ENCODE measurements at places on chromosomes 13 and 19.
A peak's percentile ranks its signal among the peaks of the same experiment; 100 is the strongest.

DNA sequence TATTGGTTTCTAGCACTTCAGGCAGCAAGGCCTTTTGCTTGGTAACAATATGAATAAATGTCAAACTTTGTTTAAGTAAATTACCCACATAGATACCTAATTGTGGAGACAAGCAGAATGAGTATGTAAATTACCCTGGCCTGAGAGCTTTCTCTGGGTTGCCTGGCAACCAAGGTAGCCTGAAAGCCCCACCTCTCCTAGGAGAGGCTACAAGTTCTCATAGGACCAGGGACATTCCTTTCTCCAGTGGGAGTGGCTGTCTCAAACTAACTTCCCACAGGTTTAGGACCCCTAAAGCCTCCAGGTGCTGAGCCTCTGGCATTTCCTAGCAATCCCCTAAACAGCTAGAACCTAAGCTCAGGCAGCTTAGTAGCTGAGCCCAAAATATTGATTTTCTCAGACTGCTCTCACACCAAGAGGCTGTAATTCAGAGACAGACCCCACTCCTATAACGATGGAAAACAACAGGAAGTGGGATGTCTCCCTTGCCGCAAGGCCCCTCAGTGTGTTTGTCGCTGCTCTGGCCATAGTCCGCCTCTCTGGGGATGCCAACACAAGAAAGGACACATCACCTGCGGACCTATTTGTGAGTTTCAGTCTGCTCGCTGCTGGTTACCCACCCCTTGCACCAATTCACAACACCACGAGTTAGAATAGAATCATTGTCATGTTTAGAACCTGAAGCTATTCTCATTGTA, 207.3 kb downstream of the DLEU7 start:
- H3K27me3 ChIP-seq: no peaks in the 10 kb centered on the region
- no peak for DNase-seq
- H3K4me1 ChIP-seq: peaks cover 5% of the 10 kb centered on the region
- no peaks in the 10 kb centered on the region for H3K36me3 ChIP-seq
- H3K4me3 ChIP-seq: no peak overlapping the region
- H3K27ac ChIP-seq: no peak overlapping the region

DNA sequence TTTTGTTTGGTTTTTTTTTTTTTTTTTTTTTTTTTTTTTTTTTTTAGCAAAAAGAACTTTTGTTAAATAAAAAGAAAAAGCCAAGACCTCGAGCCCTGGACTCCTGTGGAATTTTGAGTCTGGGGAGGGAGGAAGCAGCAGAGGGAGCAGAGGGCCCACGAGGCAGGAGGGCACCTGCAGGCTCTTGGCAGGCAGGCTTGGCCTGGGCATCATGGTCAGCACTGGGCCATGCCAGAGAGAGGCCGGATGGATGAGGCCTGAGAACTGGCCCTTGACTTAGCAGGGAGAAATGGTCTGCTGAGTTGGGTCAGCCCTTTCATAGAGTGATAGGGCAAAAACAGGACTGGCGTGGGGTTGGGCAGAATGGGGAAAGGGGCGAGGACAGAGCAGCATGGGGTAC, 100.4 kb downstream of the GPR12 start:
- H3K36me3 ChIP-seq: no peaks in the 10 kb centered on the region
- H3K27me3 ChIP-seq: peaks cover 2% of the 10 kb centered on the region
- no peak overlapping the region for H3K27ac ChIP-seq
- no peak overlapping the region for H3K4me3 ChIP-seq
- DNase-seq: no peak

DNA sequence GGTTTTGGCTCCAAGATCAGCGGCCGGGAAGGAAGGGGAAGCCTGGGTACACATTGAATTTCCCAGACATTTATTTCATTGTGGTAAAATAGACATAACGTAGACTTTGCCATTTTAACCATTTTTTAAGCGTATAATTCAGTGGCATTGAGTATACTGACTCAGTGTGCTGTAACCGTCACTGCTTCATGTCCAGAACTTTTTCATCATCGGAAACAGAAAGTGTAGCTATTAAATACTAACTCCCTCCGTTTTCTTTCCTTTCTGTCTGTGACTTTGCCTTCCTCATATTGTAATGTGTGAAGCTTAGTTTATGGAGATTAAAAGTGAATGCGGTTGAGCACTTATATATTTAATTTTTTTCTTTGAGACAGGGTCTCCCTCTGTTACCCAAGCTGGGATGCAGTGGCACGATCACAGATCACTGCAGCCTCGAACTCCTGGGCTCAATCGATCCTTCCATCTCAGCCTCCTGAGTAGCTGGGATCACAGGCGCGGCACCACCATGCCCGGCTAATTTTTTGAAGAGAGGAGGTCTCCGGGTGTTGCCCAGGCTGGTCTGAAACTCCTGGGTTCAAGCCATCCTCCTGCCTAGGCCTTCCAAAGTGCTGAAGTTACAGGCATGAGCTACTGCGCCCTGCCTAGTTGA, 1.4 kb downstream of the HNRNPM start:
- H3K4me1 ChIP-seq: peaks cover 22% of the 10 kb centered on the region
- H3K4me3 ChIP-seq: peak overlapping the region; percentile 90
- DNase-seq: no peak

- peak overlapping the region; percentile 68 for H3K27ac ChIP-seq
- no peak overlapping the region for H3K4me3 ChIP-seq
- peaks cover 18% of the 10 kb centered on the region for H3K27me3 ChIP-seq
- H3K4me1 ChIP-seq: peaks cover 17% of the 10 kb centered on the region
- DNase-seq: no peak
Observed at GRCh38 chr19:47271949-47272348, 2.7 kb upstream of the INAFM1 start.

DNA sequence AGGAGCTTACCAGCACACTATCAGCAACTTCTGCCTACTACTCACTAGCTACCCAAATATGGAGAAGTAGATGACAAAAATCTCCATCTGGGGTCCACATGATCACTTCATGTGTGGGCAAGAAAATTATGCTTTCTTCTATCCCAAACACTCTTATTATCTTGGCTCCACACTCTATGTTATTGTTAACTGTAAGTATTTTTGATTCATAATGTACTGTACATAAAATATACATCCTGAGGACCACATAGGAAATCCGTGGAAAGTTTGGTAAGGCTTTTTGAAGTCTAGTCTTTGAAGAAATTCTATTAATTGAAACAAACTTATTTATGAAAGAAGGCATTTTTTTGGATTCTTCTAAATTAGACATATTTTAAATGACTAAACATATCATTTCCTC, 378.8 kb downstream of the DACH1 start:
- H3K36me3 ChIP-seq: no peaks in the 10 kb centered on the region
- peaks cover 2% of the 10 kb centered on the region for H3K27me3 ChIP-seq
- H3K4me3 ChIP-seq: no peak overlapping the region
- H3K4me1 ChIP-seq: peaks cover 10% of the 10 kb centered on the region

- H3K27me3 ChIP-seq: no peaks in the 10 kb centered on the region
- H3K4me1 ChIP-seq: no peaks in the 10 kb centered on the region
- no peak overlapping the region for H3K4me3 ChIP-seq
Observed at GRCh38 chr13:85638815-85639393, 160.3 kb downstream of the SLITRK6 start.

DNA sequence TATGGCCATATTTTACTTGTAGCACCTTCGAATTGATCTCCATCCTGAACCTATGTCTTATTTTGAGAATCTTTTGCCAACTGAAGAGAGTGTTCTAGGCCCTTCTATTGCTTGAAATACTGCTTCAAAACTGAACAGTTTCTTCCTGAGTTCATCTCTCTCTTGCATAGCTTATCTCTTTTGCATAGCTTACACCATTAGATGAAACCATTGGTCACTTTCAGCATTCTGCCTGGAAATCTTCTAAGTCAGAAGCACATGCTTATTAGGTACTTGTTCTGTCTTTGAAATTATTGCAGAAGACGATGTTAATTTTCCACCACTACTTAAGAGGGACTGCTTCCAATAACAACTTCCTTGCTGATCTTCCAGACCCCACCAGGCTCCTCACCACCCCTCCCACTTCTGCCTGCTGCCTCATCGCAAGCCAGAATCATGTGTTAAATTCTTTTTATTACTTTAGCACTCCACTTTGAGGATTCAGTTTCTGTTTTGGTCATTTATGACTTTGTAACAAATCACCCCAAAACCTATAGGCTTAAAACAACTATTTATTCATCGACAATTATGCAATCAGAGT, 122.4 kb upstream of the MAB21L1 start:
- H3K27ac ChIP-seq: no peak overlapping the region
- no peaks in the 10 kb centered on the region for H3K27me3 ChIP-seq
- peaks cover 38% of the 10 kb centered on the region for H3K4me1 ChIP-seq
- no peak for DNase-seq
- H3K4me3 ChIP-seq: no peak overlapping the region
- H3K36me3 ChIP-seq: no peaks in the 10 kb centered on the region

DNA sequence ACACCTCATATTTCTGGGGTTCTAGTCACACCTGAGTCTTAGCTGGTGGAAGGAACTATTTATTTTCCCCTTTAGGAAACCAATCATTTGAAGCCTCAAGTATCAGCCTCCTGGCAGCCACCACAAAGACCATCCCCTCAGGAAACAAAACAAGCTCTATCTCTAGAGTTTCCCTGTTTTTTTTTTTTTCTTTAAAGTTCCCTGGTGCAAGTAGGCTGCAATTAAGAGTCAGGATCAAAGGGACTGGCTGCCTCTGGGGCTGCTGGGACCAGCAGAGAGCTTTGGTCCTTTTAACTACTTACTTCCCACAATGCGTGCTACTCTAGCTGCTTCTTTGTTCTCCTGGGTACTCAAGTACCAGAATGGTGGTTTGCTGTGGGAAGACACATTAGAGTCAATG, 11.4 kb downstream of the MBNL2 start:
- H3K27me3 ChIP-seq: no peaks in the 10 kb centered on the region
- peaks cover 6% of the 10 kb centered on the region for H3K36me3 ChIP-seq
- DNase-seq: no peak
- H3K4me1 ChIP-seq: peaks cover 23% of the 10 kb centered on the region
- H3K27ac ChIP-seq: no peak overlapping the region

GRCh38 chr19:53809518-53810186, 14.5 kb downstream of the NLRP12 start:
- no peak overlapping the region for H3K4me3 ChIP-seq
- DNase-seq: peak; percentile 47
- no peaks in the 10 kb centered on the region for H3K27me3 ChIP-seq
- H3K4me1 ChIP-seq: no peaks in the 10 kb centered on the region
- H3K36me3 ChIP-seq: no peaks in the 10 kb centered on the region

DNA sequence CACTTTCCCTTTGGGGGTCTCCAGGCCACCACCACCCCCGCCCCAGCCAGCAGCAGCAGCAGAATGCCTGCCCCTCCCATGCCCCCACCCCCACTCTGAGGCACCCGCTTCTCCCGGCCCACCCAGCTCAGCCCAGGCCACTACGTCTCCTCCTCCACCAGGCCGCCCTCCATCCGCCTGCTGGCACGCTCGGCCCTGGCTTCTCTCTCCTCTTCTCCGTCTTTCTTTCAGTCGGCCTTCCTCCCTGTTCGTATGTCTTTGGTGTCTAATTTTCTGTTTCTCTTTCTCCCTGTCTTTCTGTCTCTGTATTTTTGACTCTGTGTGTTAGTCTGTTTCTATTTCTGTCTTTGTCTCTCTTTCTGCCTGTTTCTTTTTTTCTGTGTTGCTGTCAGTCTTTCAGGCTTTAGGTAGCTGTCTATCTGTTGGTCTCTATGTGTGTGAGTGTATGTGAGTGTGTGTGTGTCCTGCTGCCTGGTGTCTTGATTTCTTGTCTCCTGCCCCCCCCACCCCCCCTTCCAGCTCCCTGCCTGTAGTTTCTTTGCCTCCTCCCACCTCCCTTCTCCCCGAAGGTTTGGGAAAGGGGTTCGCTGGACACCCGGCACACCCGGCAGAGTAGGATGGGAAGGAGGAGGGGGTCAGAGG, at the start of gene LGI4:
LGI4 (minus strand) TSS at position 459 of the 642 bp plus-strand sequence; CDS start at position 80, 379 bp downstream.
- H3K4me1 ChIP-seq: peaks cover 20% of the 10 kb centered on the region
- peak; percentile 56 for DNase-seq
- H3K4me3 ChIP-seq: peak within 1 kb of the TSS; percentile 94
- H3K36me3 ChIP-seq: peaks cover 9% of the 10 kb centered on the region
- H3K27me3 ChIP-seq: peaks cover 10% of the 10 kb centered on the region

DNA sequence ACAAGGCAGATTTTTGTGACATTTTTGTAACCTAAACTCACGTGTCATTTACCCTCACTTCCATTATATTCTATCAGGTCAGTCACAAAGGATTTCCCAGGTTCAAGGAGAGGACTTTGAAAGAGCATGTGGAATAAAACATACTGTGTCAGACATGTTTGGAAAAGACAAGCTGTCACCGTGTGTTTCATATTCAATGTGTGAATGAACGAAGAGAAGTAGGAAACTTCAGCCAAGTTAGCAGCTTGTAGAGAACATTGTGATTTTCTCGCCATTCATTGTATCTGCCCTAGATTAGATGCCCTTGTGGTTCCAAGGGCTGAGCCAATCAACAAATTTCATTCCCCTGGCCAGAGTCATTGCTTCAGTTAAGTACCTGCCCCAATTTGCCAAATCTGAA, 2288.9 kb upstream of the PCDH20 start:
- no peak overlapping the region for H3K4me3 ChIP-seq
- H3K4me1 ChIP-seq: peaks cover 15% of the 10 kb centered on the region
- H3K27me3 ChIP-seq: peaks cover 1% of the 10 kb centered on the region
- no peak for DNase-seq
- no peak overlapping the region for H3K27ac ChIP-seq

- H3K27me3 ChIP-seq: peaks cover 10% of the 10 kb centered on the region
- H3K4me3 ChIP-seq: no peak overlapping the region
- DNase-seq: no peak
- no peaks in the 10 kb centered on the region for H3K36me3 ChIP-seq
- peaks cover 3% of the 10 kb centered on the region for H3K4me1 ChIP-seq
- H3K27ac ChIP-seq: no peak overlapping the region
Observed at GRCh38 chr19:49014870-49015255, 2.0 kb downstream of the LHB start.

DNA sequence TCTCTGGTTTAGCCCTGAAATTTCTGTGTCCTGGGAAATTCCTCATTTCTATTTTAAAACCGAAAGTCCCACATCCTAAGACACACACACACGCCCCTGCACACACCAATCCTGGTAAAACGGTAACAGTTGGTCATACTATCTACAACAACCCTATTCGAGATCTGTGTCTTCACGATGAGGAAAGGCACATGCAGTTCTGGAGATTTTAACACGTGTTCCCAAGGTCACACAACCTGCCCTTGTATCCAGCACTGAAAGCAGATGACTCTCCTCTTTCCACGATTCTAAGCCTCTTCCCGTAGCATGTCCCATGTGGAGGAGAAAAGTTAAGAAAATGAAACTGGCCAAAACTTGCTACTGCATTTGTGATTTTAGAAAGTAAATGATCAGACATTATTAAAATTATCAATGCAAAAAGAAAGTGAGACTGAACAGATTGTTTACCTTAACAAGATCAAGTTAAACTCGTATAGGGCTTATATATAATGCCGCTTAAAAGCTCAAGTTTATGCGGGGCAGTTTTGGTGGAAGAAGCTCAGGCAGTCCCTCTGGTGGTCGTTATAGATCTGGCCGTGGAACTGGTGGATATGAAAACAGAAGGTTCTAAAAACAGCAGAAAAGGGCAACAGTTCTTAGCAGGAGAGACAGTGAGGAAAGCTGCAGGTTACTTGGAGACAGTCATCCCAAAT, 32.7 kb downstream of the VSTM1 start:
- H3K27ac ChIP-seq: no peak overlapping the region
- H3K27me3 ChIP-seq: no peaks in the 10 kb centered on the region
- H3K36me3 ChIP-seq: no peaks in the 10 kb centered on the region
- H3K4me3 ChIP-seq: no peak overlapping the region
- H3K4me1 ChIP-seq: peaks cover 9% of the 10 kb centered on the region

GRCh38 chr13:100753376-100753775, 78.8 kb upstream of the TMTC4 start:
- peak overlapping the region; percentile 99 for H3K27ac ChIP-seq
- peak overlapping the region; percentile 52 for H3K4me3 ChIP-seq
- peaks cover 33% of the 10 kb centered on the region for H3K4me1 ChIP-seq
- no peaks in the 10 kb centered on the region for H3K36me3 ChIP-seq
- DNase-seq: peak; percentile 49
